ENCODE measurements at places on chromosomes 16 and 17.
A peak's percentile ranks its signal among the peaks of the same experiment; 100 is the strongest.

- no peak for DNase-seq
Measured at GRCh38 chr17:10727192-10727591, 2.6 kb downstream of the TMEM220 start.

DNA sequence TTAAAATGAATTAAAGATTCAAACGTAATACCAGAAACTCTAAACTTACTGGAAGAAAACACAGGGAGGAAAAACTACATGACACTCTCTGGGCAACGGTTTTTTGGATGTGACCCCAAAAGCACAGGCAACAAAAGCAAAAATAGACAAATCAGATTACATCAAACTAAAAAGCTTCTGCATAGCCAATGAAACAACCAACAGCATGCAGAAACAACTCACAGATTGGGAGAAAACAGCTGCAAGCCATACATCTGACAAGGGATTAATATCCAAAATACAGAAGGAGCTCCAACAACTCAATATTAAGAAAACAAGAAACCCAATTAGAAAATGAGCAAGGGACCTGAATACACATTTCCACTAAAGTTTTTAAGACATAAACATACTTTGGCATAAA is 69.2 kb upstream of the ALOX12 start:
- no peak for DNase-seq

GRCh38 chr17:78392295-78392694 is 13.8 kb downstream of the PGS1 start:
- no peak for DNase-seq

DNA sequence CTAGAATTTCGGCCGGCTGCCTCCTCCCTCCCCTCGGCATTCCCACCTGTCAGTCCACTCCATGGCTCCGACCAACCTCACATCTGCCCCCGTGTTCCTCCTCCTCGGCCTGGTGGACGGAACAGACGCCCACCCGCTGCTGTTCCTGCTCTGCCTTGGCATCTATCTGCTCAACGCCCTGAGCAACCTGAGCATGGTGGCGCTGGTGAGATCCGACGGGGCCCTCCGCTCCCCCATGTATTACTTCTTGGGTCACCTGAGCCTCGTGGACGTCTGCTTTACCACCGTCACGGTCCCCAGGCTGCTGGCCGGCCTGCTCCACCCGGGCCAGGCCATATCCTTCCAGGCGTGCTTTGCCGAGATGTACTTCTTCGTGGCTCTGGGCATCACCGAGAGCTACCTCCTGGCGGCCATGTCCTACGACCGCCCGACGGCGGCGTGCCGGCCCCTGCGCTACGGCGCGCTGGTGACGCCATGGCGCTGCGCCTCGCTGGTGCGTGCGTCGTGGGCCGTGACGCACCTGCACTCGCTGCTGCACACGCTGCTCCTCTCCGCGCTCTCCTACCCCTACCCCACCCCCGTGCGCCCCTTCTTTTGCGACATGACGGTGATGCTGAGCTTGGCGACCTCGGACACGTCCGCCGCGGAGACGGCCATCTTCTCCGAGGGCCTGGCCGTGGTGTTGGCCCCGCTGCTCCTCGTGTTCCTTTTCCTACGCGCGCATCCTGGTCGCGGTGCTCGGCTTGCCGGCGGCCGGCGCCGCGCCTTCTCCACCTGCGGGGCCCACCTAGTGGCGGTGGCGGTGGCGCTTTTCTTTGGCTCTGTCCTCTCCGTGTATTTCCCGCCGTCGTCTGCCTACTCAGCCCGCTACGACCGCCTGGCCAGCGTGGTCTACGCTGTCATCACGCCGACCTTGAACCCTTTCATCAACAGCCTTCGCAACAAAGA is at the start of gene OR3A2:
OR3A2 (minus strand) TSS at position 440 of the 948 bp plus-strand sequence.
- DNase-seq = no peak

GRCh38 chr16:9035996-9036395 is 55.4 kb upstream of the HAPSTR1 start:
- no peak for DNase-seq

DNA sequence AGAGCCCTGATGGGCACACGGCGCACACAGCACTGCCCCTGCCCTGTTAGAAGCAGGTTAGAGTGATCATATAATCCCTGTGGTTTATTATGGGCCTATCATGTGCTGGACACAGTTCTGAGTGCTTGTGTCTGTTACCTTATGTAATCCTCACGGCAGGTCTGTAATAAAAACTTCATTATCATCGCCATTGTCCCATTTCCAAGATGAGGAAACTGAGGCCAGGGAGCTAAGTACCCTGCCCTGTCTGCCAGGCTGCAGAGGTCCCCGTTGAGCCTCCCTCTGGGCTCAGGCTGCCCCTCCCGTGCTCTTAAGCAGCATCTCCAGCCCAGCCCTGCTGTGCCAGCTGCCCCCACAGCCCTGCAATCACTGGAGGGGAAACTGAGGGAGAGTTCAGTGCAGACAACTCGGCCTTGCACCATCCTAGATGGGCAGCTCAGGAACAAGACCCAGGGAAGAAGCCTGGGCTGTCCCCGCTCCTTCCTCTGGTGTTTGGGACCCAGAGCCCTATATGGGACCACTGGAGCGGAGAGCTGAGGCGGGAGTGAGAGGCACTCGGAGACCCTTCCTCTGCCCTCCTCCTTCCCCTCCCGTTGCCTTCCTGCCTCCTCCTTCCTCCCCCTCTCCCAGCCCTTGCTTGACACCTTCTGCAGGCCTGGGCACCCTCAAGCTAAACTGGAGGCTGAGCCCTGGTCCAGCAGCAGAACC is 42.0 kb downstream of the WNT3 start:
- DNase-seq = no peak

GRCh38 chr17:29379084-29379991 is 10.8 kb upstream of the TAOK1 start:
- DNase-seq = no peak

DNA sequence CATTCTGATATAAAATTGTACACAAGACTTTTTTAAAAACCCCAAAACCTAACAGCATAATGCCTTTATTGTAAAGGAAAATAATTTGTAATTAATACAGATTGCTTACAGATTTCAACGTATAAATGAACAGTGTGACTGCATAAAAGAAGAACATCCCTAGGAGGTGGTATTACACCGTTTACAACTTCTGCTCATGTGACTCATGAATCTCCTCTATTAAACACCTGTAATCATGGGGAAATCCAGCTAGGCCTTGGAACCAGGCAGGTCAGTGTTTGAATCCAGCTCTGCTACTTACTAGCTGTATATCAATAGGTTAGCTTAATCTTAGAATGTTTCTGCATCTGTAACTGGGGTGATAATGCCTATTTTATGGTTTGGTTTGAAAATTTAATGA is 15.2 kb downstream of the RABEP1 start:
- no peak for DNase-seq

- peak; percentile 43 for DNase-seq
Measured at GRCh38 chr17:47694581-47695428, 844 bp downstream of the TBKBP1 start.

DNA sequence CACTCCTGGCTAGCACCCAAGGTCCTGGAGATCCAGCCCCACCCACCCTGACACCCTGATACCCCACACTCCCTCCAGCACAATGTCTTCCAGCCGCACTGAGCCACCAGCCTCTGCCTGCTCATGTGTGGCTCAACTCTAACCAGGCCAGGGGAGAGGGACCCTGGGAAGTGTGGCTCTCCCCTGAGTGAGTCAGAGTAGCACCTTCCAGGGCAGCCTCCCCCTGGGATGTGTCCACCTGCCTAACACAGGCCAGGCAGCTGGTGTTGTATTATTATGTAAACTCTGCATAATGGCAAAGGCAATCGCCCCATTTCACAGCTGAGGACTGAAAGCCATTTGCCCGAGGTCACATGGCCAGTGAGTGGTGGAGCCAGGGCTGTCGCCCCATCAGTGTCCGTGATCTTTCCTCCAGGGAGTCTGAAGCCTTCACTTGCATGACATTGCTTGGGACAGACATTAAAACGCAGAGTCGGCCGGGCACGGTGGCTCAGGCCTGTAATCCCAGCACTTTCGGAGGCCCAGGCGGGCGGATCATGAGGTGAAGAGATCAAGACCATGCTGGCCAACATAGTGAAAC is 84.2 kb upstream of the FOXF1 start:
- DNase-seq = no peak

DNA sequence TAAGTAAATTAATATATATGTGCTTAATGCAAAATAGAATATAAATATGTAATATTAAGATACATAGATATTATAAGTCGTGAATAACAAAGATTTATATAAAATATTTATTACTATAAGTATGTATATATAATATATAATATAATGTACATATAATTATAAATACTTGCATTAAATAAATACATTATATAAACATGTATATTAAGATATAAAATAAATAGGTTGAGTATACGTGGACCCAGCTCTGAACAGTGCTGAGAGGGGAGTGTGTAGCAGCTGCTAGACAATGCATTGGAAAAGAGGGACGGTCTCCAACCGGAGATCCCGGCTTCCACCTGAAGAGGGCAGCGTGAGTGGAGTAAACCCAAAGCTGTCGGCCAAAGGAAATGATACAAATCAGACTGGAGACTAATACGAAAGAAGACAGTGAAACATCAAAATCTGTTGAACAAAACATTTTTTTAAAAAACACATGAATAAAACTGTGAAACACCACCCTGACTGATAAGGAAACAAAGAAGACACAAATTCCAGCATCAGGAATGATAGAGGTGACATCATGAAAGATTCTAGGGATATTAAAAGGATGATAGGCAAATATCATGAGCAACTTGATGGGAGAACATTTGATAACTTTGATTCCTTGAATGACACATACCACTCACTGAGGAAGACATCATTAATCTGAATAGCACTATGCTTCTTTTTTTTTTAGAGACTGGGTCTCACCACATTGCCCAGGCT is 125.4 kb upstream of the CHMP6 start:
- DNase-seq = peak; percentile 49

DNA sequence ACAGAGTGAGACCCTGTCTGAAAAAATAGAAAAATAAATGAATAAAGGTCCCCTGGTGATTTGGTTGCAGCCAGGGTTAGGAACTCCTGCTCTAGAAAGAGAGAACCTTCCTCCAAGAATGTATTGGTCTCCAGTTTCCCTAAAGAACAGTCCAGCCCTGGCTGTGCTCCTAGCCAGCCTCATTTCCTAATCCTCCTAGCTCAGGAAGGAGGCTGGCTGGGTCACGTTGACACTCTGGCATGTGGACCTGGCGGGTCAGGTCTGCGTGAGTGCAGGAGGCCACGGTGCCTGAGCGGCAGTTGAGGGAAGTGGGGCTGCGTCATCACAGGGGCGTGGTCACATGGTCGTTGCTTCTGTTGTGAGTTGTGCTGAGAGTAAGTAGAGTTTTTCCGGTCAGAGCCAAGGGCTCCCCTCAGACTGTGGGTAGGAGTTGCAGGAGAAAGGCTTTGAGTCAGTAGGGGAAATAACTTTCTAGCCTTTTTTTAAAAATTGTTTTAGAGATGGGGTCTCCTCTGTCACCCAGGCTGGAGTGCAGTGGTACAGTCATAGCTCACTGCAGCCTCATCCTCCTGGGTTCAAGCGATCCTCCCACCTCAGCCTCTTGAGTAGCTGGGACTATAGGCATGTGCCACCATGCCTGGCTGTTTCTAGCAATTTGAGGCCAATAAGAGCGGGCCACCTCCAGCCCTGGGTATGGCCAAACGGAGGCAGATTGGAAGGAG is 194.0 kb upstream of the CIBAR2 start:
- no peak for DNase-seq

GRCh38 chr16:25143928-25144327 is 32.4 kb downstream of the LCMT1 start:
- DNase-seq = no peak

GRCh38 chr16:675884-676564 is 553 bp downstream of the RHBDL1 start:
- DNase-seq = no peak

DNA sequence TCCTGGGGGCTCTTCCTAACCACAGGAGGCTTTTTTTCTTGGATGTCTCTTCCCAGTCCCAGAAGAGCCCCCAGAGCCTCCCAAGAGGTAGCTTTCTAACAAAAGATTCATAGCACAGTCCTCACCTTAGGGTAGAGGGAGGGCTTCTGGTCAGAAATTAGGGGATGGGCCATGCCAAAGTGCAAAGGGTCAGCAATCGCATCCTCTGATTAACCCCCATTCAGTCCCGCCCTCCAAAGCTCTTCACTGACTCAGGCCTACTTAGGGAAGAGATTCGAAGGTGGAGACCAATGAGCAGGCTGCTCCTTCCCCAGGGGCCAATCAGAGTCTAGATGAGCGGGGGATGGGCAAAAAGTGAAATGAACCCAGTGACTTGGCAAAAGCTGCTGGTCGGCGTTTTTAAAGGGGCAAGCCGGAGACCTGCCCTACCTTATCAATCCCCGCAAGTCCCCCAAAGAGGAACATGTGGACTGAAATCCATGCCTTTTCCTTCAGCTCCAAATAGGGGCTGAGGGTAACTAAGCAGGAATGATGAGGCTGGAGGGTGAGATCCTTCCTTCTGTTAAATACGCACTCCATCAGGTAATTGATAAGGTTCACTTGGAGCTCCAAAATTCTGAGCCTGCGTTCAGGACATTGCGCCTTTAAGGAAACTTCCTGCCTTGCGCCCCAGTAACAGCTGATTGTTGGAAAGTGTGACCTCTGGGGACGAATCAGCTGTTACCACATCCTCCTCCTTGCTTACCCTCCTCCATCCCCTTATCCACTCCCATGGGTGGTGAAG is 6.9 kb upstream of the TLCD2 start:
- DNase-seq = peak; percentile 89

Data from left renal pelvis (tissue), 4 donors.